ENCODE measurements at places on chromosomes 16 and 17.

GRCh38 chr17:48352630-48353029 is 77.4 kb downstream of the SKAP1 start:
- peak; percentile 28 for DNase-seq

- no peak for DNase-seq
Observed at GRCh38 chr17:72284806-72285205, 164.0 kb downstream of the SOX9 start.

DNA sequence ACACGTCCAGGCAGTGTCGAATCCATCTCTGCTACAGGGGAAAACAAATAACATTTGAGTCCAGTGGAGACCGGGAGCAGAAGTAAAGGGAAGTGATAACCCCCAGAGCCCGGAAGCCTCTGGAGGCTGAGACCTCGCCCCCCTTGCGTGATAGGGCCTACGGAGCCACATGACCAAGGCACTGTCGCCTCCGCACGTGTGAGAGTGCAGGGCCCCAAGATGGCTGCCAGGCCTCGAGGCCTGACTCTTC is 7.2 kb upstream of the CD68 start:
- DNase-seq, result no peak

DNA sequence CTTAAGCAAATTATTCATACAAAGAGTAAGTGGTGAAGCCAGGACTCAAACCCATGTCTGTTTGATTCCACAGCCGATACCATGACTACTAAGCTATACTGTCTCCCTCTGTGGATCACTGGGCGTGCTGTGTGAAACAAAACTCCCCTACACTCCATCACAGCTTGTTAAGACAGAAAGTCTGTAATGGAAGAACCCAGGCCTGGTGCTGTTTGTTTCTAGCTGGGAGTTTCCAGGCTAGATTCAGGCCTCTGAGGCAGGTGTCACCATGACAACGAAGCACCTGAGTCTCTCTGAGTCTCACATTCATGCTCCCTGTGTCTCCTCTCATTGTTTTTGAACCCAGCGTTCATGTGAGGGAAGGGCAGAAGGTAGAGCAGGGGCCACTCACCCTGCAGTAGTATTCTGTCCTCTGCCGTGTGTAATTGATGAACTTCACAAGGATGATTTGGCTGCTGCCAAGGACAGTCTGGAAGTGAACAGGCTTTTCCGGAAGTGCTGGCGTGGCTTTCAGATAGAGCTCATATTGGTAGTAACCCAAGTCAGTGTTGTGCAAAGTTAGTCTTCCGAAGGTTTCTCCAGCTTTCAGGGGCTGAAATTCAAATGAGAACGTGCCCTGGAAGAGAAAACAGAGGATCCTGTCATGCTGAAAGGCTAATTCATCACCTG is 8.6 kb upstream of the VAC14 start:
- no peak for DNase-seq

DNA sequence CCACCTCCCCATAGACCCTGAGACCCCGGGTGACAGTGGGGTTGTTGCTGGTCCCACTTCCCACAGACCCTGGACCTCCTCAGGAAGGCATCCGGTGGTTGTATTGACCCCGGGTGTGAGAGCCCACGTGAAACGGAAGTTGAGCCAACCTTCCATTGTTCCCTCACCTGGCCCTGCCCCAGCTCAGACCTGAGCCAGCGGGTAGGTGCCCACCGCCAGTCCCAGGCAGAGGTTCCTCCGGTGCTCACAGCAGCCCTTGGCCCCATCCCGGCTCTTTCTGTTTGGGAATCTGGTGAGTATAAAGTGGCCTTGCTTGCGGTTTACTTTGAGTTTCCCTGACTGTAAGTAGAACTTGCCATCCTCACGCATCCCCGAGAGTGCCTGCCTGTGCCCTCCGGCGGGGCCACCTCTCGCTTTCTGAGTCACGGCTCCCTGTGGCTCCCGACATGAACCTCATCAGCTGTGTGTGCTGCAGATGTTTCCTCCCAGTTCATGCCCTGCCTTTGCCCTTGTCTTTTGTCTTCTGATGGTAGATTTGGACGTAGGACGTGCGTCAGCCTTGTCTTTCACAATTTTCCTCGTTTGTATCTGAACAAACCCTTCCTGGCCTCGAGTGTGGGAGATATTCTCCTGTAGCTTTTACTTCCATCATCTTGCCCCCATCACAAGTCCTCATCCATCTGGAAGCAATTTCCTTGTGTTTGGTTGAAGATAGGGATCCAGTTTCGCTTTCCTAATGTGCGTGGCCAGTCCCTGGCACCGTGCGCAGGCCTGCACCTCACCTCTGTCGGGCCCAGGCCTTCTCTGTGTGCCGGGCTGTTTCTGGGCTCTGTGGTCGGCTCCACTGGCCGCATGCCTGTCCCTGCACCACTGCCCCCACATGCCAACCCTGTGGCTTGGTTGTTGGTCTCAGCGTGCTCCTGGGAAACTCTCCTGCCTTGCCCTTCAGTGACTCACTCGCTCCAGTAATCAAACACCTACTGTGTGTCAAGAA is 76.0 kb downstream of the METRNL start:
- DNase-seq, result peak; percentile 16

DNA sequence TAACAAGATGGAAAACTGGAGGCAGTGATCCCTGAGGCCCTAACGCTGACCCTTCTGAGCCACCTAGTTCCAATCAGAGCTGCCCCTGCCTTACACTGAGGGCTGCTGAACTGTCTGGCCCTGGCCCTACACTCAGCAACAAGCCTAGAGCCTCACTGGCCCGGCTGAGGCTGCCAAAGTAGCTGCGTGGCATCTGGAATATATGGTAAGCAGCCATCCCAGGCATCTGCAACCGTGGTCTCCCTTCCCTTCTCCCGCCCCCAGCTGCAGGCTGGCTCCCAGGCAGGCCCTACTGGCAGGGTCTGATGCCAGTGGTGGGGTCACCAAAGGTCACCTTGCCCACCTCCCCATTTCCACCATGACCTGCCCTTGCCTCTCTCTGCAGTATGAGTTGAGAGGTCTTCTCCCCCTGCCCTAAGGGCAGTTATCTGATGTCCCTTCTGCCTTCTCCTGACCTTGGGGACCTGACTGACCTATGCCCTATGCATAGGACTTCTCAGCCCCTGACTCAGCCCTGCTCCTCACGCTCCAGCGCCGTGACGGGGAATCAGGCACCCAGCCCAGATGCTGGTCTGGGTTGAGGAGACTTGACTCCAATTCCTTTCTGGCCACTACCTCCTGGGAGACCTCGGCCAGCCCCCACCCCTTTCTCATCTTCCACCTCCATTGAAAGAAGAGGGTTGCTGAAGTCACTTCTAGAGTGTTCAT is 45.3 kb downstream of the CPNE2 start:
- DNase-seq, result no peak

- DNase-seq, result no peak
Observed at GRCh38 chr16:81639348-81639747, 139.7 kb upstream of the PLCG2 start.

DNA sequence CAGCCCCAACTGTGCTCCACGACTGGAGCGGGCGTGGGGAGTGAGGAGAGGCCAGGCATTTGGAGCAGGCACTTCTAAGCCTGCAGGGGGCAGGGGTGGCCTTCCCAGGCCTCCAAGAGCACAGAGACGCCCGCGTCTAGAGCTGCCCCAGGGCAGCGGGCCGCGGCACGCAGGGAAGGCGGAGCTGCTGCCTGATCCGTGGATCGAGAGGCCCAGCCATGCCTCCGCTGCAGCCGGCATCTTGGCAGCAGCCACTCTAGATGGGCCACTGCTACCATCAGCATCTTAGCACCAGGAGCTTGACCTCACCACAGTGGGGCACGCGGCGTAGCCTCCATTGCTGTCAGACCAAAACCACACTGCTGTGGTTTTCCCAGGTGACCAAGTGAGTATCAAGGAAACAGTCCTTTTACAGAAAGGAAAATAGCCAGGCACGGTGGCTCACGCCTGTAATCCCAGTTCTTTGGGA is 20.4 kb upstream of the WDR45B start:
- DNase-seq, result peak; percentile 60

DNA sequence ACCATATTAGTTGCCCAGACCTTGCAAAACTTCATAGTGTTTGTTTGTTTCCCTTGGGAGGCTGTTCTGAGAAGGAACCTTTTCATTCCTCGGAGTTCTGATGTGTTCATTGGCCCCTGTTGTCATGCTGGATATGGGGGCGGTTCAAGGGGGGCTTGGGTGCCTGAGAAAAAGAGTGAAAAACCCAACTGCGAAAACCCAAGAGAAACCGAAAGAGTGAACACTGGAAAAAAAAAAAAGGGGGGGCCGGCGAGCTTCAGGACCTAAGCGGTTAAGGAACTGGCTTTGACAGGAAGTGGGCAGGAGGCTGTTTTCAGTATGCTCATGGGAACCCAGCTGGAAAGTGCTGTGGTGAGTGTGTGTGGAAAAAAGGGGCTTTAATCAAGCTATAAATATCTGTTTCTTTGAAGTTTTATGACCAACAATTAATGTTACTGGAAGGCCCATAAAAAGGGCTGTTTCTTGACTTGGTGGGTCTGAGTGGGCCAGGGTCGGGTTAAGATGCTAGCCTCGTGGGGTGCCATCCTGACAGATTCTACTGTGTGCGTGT is 510.7 kb downstream of the MAF start:
- DNase-seq, result no peak

- DNase-seq, result peak; percentile 40
Observed at GRCh38 chr17:41211845-41212466, 14.5 kb upstream of the KRTAP9-2 start.

DNA sequence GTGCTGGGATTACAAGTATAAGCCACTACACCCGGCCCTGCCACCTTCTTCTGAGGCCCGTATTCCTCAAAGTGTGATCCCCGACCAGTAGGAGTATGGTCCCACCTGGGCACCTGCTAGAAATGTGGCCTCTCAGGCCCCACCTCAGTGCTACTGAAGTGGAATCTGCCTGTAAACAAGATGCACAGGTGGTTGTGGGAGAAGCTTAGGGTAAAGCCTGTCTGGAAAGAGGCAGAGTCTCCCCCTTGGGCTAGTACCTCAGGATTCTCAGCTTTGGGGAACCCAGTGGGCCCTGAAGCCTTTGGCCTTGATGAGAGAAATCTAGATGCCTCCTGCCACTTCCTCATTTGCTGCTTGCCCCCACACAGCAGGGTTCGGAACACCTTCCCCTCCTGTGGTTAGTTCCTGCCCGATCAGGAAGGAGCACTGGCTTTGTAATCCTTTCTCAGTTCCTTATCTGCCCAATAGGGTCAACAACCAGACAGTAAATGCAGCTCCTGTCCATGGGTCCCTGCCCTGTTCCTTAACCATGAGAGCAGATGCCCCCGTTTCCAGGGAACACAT is 25.2 kb downstream of the TK2 start:
- DNase-seq, result no peak

DNA sequence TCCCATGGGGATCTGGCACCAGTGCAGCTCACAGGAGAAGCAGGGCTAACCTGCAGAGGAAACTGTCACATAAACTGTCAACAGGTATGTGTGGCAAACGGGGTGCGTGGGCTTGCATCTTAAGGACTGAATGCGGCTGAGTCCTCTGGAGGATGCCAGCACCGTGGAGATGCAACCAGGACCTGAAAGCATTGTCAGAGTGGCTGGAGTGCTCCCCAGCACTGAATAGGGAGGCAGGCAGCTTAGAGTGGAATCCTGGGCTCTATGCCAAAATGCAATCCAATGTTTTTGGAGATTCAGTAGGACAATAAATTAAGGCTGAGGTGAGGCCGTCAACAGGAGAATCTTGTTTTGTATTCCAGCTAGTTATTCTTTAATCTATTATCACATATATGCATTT is 21.3 kb upstream of the SALL1 start:
- no peak for DNase-seq

DNA sequence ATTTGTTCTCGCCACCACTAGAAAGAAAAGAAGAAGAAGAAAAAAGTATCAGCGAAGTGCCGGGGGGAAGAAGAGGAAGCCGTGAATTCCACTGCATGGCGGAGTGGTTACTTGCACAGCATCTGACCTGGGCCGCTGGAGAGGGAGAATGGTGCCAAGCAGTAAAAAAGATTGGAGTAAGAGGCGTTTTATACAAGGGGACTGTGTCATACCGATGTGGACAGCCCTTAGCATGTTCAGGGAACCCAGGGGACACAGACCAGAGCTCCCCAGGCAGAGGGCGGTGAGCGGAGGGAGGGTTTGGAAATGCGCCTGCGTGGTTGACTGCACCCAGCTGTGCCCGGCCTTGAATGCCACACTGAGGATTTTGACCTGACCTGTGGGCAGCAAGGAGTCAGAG is 52.8 kb downstream of the PLXDC1 start:
- DNase-seq, result no peak

- DNase-seq, result peak; percentile 67
Observed at GRCh38 chr17:81599719-81600486, 37.0 kb downstream of the NPLOC4 start.

DNA sequence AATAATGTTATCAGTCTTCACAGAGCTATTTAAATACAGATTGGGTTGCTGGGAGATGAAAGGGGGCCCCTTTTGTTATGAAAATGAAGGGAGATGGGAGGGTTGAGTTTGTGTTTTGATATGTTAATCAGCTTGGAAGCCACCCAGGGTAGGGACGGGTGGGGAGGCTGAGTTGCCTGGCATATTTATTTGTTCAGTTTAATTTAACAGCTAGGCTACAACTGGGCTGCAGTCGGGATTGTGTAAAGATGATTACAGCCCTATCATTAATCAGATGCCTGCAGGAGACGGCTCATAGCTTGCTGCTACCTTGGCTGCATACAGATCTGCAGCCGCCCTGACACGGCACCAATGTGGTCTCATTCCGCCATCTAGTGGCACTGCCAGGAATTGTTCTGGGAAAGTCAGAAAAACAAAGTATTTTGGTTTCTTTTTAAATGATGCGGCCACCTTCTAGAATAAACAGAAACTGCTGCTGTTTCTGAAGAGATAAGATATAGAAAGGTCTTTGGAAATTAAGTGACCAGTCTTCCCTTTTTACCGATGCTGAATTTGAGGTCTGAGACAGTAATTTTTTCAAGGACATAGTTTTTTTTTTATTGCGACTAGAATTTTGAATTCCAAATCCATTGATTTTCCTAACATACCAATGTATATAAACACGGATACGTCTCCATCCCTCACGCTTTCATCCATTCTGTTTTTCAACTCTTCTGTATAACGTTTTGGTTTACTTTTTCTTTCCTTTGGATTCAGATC is 458.0 kb upstream of the ASIC2 start:
- DNase-seq, result peak; percentile 41

DNA sequence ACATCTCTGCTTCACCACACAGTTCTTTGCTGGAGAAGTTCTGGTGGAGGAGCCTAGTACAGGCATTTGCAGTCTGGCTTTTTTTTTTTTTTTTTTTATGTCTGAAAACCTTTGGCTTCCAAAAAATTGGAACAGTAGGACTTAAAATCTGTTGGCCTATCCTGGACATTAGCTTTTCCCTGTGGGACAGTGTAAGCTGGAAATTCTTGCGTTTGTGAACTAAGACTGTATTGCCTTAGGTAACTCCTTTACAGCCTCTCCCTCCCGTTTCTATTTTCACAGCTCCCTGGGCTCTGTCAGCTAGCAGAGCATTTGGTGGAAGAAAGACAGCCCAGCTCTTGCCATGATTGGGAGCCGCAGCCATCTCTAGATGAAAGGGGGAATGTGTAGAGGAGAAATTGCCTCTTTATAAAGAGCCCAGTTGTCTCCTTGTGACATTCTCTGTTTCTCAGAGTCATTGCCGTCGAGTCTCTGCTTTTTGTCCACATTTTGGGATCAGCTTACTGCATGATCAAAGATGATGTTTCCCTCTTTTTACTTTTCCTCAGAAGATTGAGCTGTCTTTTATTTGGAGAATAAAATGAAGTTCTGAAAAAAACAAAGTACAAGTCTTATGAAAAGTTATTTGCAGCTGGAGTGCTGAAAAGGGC is 227.5 kb downstream of the SPECC1 start:
- no peak for DNase-seq

- DNase-seq, result no peak
Observed at GRCh38 chr16:59558679-59559078, 824.6 kb upstream of the GOT2 start.

- DNase-seq, result peak; percentile 89
Observed at GRCh38 chr17:40251576-40251975, 32.5 kb downstream of the WIPF2 start.

- peak; percentile 52 for DNase-seq
Observed at GRCh38 chr16:84942786-84943185, 68.5 kb downstream of the ZDHHC7 start.

All from fibroblast of lung (primary cell).